ENCODE measurements at places on chromosomes 12 and 14.
A peak's percentile ranks its signal among the peaks of the same experiment; 100 is the strongest.

- no peak for DNase-seq
These were observed 6.9 kb upstream of the DNM1L start for GRCh38 chr12:32671930-32672780.

DNA sequence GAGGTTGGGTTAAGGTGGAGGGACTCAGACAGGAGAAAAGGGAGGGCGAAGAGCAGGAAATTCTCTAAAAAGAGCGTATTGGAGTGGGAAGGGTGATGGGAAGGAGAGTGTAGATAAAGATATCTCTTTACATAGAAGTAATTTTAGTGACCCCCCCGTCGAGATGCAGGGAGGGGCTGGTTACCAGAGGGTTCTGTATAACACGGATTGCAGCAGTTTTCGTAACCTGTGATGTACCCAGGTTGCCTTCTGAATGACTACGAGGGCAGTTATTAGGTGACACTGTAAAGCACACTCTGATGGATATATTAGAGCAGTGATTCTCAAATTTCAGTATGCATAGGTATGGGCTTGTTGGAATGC is 443 bp downstream of the DNAL1 start:
- no peak for DNase-seq

- DNase-seq, result no peak
These were observed 181.1 kb upstream of the STXBP6 start for GRCh38 chr14:25231004-25231403.

DNA sequence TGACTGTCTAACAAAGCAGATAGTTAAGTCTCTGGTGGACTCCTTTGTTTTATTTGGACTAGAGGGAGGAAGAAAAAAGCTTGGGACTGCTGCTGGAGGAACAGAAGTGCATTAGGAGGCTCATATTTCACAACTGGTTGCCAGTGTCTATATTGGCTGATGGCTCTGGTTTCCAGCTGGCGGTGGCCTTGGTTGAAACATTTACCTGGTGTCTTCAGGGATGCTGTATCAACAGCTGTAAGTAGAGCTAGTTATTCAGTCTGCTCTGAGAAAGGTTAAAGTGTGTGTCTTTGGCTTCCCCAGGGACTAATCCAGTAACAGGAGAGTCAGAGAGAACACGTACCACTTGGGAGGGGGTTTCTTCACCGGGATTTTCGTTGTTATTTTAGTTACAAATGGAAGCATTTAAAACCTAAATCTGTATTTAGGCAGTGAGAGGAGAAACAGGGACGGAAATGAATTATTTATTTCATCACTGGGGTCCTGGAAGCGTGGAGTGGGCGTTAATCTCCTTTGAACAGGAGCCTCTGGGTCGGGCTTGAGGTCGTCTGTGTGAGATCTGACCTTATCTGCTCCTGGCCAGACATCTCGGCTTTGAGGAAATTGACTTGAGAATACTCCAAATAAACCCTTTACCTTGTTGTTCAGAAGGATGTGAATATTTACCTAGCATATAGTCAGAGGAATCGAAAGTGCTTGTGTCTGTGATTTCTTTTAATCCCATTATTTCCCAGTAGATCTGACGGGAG is 149.9 kb downstream of the NRXN3 start:
- no peak for DNase-seq

DNA sequence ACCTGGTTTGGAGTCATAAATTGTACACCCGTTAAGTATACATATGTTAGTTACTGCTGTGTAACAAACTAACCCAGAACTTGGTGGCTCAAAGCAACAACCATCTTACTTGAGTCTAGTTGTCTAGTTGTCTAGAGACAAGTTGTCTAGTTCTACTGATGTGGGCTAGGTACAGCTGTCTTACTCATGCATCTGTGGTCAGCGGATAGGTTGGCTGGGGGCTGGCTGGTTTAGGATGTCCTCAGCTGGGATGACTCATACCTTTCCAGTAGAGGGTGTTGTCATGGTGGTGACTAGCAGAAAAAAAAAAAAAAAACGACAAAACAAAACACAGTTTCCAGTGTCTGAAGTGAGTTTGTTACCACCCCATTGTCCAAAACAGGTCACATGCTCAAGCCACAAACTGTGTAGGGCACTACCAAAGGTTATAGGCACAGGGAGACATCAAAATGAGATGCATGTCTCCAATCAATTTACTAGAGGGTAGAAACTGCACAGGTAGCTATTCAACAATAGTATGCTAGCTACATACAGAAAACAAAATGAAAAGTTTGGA is 680.3 kb downstream of the MED13L start:
- no peak for DNase-seq

DNA sequence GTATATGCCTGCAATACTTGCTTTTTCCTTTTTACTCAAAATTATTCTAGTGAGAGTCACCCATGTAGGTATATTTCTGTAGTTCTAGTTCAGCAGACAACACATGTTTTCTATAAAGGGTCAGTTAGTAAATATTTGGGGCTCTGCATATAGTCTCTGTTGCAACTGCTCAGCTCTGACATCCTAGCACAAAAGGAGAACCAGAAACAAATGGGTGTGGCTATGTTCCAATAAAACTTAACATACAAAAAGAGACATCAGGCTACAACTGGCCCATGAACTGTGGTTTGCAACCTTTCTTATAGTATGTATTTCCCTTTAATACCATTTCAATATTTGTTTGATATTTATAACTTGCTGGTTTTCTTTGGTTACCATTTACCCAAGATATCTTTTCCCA is 11.9 kb downstream of the NT5DC3 start:
- DNase-seq, result no peak

DNA sequence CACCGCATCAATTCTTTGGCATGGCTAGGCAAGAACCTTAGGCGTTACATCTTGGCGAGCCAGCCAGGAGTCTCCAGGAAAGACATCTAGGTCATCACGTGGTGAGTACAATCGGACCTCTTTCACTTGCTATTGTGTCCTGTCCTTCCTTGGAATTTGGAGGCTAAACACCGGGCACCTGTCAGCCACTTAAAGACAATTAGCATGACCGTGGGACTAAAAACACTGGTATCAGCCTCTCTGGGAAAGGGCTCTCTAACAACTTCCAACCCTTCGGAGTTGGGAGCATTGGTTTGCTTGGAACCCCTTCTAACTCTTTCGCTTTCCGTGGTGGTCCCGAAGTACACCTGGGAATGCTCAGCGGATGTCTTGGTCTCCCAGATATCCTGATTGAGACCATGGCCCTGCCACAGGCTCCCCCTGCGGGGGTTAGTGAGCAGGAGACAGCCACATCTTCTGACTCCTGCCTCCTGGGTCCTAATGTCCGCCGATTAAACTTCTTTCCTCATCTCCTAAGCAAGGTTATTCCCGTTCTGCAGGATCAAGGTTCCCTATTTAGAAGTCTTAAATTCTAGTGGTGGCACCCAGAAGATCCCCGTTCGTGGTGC is 971.7 kb downstream of the FSCB start:
- DNase-seq, result no peak

DNA sequence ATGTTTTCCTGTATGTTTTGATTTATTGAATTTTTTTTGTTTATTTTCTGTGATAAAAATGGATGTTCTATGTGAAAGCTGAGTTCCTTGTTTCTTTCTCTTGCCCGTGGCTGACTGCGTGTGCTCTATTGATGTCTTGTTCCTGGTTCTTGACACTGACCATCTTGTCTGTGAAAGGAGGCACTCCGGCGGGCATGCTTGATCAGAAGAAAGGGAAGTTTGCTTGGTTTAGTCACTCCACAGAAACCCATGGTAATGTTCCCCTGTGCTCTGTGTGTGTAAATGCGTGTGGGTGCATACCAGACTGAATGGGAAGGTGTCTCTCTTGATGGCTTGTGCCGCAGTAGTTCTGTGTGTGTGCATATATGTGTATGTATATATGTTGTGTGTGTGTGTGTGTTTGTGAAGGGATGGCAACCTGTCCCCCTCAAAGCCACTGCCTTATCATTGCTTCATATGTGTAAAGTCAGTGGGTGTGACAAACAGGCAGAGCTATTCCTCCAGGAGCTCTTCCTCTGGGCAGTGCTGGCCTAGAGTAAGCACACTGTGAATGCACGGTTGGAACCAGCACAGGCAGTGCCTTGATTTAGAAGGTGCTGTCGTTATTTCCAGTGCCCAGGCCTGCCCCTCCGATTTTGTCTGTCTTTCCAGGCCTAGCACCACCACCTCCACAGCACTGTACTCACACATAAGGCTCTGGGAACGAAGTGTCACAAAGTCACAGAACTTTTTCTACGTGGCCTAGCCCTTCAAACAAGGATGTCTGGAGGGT is 247.3 kb upstream of the FKBP4 start:
- DNase-seq, result no peak

GRCh38 chr14:32006263-32007110 is 70.6 kb upstream of the ARHGAP5 start:
- DNase-seq, result no peak

- DNase-seq, result peak; percentile 48
These were observed 35.8 kb upstream of the FBXO33 start for GRCh38 chr14:39467889-39468524.

- DNase-seq, result no peak
These were observed 144.5 kb downstream of the PHETA1 start for GRCh38 chr12:111224186-111225066.

DNA sequence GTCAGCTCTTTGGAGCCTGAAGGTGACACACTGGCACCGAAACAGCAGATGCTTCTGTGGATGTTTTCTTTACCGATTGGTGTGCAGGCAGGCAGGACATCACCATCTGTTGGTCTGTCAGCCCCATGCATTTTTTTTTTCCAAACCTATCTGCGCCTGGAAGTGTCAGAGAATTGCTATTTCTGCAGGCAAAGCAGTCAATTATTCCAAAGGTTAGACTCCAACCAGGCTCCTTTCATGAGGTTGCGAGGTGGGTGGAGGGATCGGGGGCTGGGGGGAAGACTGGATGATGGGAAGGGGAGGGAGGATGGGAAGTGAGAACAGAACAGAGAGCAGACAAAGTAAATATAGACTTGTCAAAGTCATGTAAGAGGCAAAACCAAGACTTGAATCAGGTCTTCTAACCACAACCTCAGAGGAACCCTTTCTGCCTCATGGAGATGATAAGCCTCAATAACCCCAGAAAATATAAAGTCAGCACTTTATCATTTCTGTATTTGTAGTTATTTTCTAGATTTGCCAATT is 117.7 kb downstream of the OTOGL start:
- DNase-seq, result no peak

DNA sequence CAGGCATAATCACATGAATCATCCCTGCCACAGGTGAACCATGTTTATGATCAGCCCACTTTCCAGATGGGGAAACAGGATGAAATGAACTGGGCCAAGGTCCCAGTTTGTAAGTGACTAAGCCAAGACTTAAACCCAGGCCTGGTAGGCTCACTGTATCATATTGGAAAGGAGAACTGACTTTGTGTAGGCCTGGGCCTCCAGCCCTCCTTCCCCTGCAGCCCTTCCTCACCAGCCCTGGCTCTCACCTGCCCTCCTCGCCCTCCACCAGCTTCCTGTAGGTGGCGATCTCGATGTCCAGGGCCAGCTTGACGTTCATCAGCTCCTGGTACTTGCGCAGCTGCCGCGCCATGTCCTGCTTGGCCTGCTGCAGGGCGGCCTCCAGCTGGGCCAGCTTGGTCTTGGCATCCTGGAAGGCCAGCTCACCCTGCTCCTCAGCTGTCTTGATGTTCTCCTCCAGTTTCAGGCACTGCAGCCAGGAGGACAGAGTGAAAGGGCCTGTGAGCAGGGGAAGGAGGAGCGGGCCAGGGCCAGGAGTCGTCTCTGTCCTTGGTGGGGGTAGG is 19.8 kb downstream of the KRT80 start:
- DNase-seq, result peak; percentile 57

- no peak for DNase-seq
These were observed 23.9 kb downstream of the SLC7A7 start for GRCh38 chr14:22791301-22791700.

DNA sequence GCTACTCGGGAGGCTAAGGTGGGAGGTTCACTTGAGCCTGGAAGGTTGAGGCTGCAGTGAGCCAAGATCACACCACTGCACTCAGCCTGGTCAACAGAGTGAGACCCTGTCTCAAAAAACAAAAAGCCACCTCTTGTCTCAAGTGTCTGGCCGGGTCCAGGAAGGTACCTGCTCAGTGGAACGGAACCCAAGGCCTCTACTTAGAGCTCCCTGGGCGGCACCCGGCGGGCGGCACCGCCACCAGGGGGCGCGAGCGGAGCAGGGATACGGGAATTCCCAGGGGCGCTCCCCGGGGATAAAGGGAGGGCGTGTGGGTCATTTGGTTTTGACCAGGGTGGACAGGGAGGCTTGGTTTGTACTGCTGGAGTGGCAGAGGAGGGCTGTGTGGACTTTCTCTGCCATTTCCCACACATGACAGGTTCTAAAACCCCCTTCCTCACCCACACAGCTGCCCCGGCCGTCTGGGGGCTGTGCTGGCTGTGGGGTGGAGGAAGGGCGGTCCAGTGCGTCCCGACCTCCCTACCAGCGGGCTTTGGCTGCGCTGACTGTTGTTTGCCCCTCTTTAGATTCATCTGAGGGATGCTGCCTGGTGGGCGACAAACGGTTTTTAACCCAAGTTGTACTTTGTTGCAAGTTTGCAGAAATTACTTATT is 91.4 kb downstream of the SETD3 start:
- DNase-seq, result peak; percentile 77
